ENCODE measurements at places on chromosomes 6 and 20. TPM values are rescaled to one million over a fixed set of nuclear protein-coding genes. Genes with fewer than 3 reads are reported as not detected.

The RCAN2 gene
- 30.6 TPM for total RNA-seq

GRCh38 chr20:2421247-2421646 is 40.5 kb downstream of the TGM6 start:
- no peak for DNase-seq

- DNase-seq: no peak
Measured at GRCh38 chr6:43128926-43129325, 42.1 kb upstream of the SRF start.

DNA sequence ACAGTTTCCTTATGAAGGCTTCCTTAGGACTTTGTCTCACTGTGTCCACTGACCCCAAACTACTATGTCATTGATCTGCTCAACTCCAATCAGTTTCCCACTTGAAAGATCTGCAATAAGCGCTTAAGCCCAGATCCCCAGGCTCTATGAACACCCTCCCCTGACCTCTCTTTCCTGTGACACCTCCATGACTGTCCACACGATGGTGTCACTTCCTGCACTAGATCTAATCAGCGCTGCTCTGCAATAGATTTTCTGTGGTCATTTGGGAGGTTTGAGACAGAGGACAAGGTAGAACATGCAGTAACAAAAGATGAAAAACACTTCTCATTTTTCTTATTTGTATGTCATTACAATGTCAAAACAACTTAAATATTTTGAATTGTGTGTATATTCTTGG is 304.6 kb upstream of the AGPAT4 start:
- DNase-seq: no peak

The TCF21 gene
- 1.4 TPM for total RNA-seq

The CLPSL2 gene
- total RNA-seq: not detected

GRCh38 chr6:166420351-166420750 is 37.6 kb upstream of the MPC1 start:
- DNase-seq: no peak

DNA sequence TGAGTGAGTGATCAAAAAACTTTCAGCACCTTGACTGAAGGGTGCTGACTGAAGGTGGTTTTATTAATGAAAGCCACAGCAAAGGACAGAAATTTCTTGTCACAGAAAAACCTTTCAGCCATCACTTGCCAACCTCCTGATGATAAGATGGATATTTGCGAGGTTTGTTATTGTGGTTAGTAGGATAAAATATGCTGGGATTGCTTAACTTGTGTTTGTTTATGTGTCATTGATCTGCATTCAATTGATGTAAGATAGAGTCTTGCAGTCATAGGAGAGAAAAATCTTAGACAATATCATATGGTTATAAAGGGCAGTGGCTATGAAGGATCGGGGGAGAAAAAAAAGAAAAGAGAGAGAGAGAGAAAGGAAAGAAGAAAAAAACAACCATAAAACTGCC is 1.2 kb downstream of the TSBP1 start:
- DNase-seq: no peak

DNA sequence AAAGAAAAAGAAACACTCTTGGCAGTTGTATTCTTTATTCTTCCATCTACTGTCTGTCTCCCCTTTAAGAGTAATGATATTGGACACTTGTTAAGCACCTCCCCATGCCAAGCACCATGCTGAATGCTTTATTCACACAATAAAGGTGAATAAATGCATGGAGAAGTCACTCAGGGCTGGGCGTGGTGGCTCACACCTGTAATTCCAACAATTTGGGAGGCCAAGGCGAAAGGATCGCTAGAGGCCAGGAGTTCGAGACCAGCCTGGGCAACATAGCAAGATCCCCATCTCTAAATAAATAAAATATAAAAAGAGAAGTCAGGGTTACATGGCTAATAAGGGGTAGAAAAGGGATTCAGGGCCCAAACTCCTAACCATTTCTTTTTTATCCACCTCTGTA is 32.1 kb downstream of the CEP250 start:
- no peak for DNase-seq

The CLDN20 gene
- total RNA-seq: not detected

- DNase-seq: no peak
Measured at GRCh38 chr6:43950051-43950605, 177.1 kb downstream of the MRPL14 start.

The HUS1B gene
- 3.5 TPM for total RNA-seq

The CST2 gene
- not detected for total RNA-seq

Data from thyroid gland (tissue), 4 donors.